ENCODE measurements at places on chromosomes 6 and 20.

- DNase-seq, result no peak
Observed at GRCh38 chr6:138229072-138229471, 10.8 kb upstream of the PBOV1 start.

GRCh38 chr6:37032239-37032638, 26.8 kb downstream of the FGD2 start:
- DNase-seq, result no peak

- DNase-seq, result no peak
Observed at GRCh38 chr6:68317366-68317765, 317.7 kb upstream of the ADGRB3 start.

- no peak for DNase-seq
Observed at GRCh38 chr6:80020381-80021120, 16.1 kb downstream of the TTK start.
